ENCODE measurements at places on chromosomes 5 and 9. TPM values are rescaled to one million over a fixed set of nuclear protein-coding genes. Genes with fewer than 3 reads are reported as not detected.

- H3K4me1 ChIP-seq: no peaks in the 10 kb centered on the region
- no peaks in the 10 kb centered on the region for H3K36me3 ChIP-seq
- H3K27me3 ChIP-seq: peaks cover 9% of the 10 kb centered on the region
- no peak for DNase-seq
- no peak overlapping the region for H3K27ac ChIP-seq
These were observed 44.8 kb upstream of the SNAPC3 start for GRCh38 chr9:15377625-15378540.

Gene ZNF454
- total RNA-seq: 0.12 TPM

DNA sequence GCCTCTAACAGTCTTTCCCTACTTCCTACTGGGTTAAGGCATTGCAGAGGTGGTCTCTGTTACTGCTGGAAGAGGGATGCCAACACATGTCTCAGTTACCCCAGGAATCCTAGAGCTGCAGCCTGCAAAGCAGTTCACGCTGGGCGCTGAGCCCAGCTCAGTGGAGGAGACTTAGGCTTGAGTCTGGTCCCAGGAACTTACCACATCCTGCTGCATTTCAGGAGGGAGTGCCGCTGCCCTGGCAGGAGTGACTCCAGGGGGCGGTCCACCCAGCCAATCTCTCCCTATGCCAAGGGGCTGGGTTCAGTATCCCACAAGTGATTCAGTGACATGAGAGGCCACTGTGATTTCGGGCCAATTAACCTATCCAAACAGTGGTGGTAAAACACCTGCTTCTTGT lies 7.6 kb downstream of the TTC16 start:
- peaks cover 3% of the 10 kb centered on the region for H3K27me3 ChIP-seq
- no peaks in the 10 kb centered on the region for H3K4me1 ChIP-seq
- DNase-seq: no peak
- H3K4me3 ChIP-seq: no peak overlapping the region
- H3K27ac ChIP-seq: no peak overlapping the region

Gene ZNF354C
- 7.8 TPM for total RNA-seq

DNA sequence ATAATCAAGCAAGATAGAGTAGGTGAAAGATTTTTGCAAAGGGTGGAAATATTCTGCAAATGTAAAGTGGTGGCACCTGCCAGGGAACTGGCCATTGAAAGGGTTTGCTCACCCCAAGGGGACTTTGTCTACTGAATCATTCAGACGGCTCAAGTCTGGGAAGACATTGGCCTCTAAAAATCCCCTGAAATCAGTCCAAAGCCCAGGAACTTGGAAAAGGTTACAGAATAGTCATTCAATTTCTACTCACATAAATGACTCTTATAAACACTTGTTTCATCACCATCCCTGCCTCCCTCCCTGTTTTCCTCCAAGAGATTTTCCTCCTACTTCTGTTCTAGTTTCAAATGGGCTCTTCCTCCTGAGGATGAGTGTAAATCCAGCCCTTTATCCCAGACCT lies 28.5 kb downstream of the ZNF366 start:
- no peak overlapping the region for H3K27ac ChIP-seq
- no peak overlapping the region for H3K4me3 ChIP-seq
- peaks cover 3% of the 10 kb centered on the region for H3K4me1 ChIP-seq
- DNase-seq: no peak
- no peaks in the 10 kb centered on the region for H3K36me3 ChIP-seq
- no peaks in the 10 kb centered on the region for H3K27me3 ChIP-seq

GRCh38 chr9:28976684-28977083 lies 1403.4 kb upstream of the C9orf72 start:
- H3K27me3 ChIP-seq: no peaks in the 10 kb centered on the region
- no peaks in the 10 kb centered on the region for H3K36me3 ChIP-seq

DNA sequence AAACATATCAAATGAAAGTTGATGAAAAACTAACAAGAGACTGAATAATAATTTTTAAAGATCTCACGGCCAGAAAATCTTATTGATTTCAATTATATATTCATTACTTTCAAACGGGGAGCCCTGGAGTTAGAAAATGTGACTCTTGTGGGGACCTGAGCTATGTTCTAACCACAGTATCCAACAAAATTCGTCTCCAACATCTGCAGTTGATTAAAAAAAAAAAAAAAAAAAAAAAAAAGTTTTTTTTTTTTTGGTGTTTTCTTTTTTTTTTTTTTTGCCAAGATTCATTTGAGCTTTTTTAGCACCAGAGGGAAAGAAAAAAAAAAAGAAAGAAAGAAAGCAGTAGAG lies 144.3 kb upstream of the PIK3R1 start:
- DNase-seq: no peak
- peak overlapping the region; percentile 7 for H3K4me3 ChIP-seq
- no peaks in the 10 kb centered on the region for H3K27me3 ChIP-seq
- H3K36me3 ChIP-seq: no peaks in the 10 kb centered on the region
- H3K27ac ChIP-seq: no peak overlapping the region
- H3K4me1 ChIP-seq: peaks cover 9% of the 10 kb centered on the region

Gene BHMT2
- 0.45 TPM for total RNA-seq

- no peak for DNase-seq
- H3K36me3 ChIP-seq: peaks cover 10% of the 10 kb centered on the region
- H3K4me1 ChIP-seq: peaks cover 56% of the 10 kb centered on the region
- H3K27ac ChIP-seq: peak overlapping the region; percentile 84
- H3K4me3 ChIP-seq: peak overlapping the region; percentile 47
These were observed 63.9 kb downstream of the SERINC5 start for GRCh38 chr5:80191991-80192398.

Gene CCL19
- total RNA-seq: not detected

GRCh38 chr9:134592018-134592818 lies 49.4 kb upstream of the COL5A1 start:
- H3K4me1 ChIP-seq: peaks cover 22% of the 10 kb centered on the region
- H3K4me3 ChIP-seq: no peak overlapping the region
- peak; percentile 66 for DNase-seq
- peaks cover 12% of the 10 kb centered on the region for H3K27me3 ChIP-seq

Gene CACFD1
- total RNA-seq: 45.6 TPM

Gene PCDHAC2
- 2.7 TPM for total RNA-seq

- no peaks in the 10 kb centered on the region for H3K36me3 ChIP-seq
- no peak for DNase-seq
- H3K27ac ChIP-seq: peak overlapping the region; percentile 52
These were observed 28.3 kb upstream of the DENND4C start for GRCh38 chr9:19201899-19202891.

GRCh38 chr5:34929134-34929719 lies at the start of gene DNAJC21:
Gene DNAJC21, plus strand, starts transcription at chr5:34929559. Its CDS starts 261 bp downstream, at chr5:34929820.
- H3K27ac ChIP-seq: peak within 1 kb of the TSS; percentile 98
- peaks cover 17% of the 10 kb centered on the region for H3K4me1 ChIP-seq
- H3K27me3 ChIP-seq: no peaks in the 10 kb centered on the region
- H3K4me3 ChIP-seq: peak within 1 kb of the TSS; percentile 99
- DNase-seq: peak; percentile 97

Gene KCTD16
- 3.0 TPM for total RNA-seq

GRCh38 chr5:87183896-87184295 lies 83.8 kb upstream of the RASA1 start:
- H3K36me3 ChIP-seq: no peaks in the 10 kb centered on the region
- H3K27ac ChIP-seq: no peak overlapping the region
- H3K4me1 ChIP-seq: no peaks in the 10 kb centered on the region
- DNase-seq: no peak

Gene DNAH5
- 1.2 TPM for total RNA-seq

GRCh38 chr5:93305984-93306383 lies 275.0 kb downstream of the NR2F1-AS1 start:
- no peak overlapping the region for H3K4me3 ChIP-seq
- peaks cover 36% of the 10 kb centered on the region for H3K4me1 ChIP-seq
- H3K27me3 ChIP-seq: peaks cover 7% of the 10 kb centered on the region
- no peak overlapping the region for H3K27ac ChIP-seq

DNA sequence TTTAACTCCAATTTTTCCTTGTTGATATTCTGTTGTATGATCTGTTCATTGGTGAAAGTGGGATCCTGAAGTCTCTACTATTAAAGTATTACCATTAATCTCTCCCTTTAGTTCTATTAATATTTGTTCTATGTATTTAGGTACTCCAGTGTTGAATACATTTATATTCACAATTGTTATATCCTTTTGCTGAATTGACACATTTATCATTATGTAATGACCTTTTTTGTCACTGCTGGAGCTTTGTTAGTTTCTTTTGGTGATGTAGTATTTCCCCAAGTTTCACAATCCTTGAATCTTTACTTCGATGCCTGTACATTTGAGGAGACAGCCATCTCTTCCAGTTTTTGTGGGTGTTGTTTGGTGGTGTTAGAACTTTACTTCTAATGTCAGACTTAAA lies 53.7 kb upstream of the PPP3R2 start:
- H3K4me3 ChIP-seq: no peak overlapping the region
- H3K36me3 ChIP-seq: no peaks in the 10 kb centered on the region
- H3K27me3 ChIP-seq: peaks cover 27% of the 10 kb centered on the region
- DNase-seq: no peak
- no peak overlapping the region for H3K27ac ChIP-seq
- H3K4me1 ChIP-seq: peaks cover 11% of the 10 kb centered on the region

- H3K4me1 ChIP-seq: peaks cover 35% of the 10 kb centered on the region
- no peak overlapping the region for H3K27ac ChIP-seq
- H3K36me3 ChIP-seq: no peaks in the 10 kb centered on the region
- no peak overlapping the region for H3K4me3 ChIP-seq
- no peak for DNase-seq
These were observed 108.6 kb upstream of the RAD23B start for GRCh38 chr9:107174441-107174840.

GRCh38 chr5:74212336-74212735 lies 428.2 kb downstream of the ENC1 start:
- no peaks in the 10 kb centered on the region for H3K4me1 ChIP-seq
- no peak overlapping the region for H3K27ac ChIP-seq

GRCh38 chr9:87216036-87216435 lies 268.7 kb upstream of the GAS1 start:
- no peak for DNase-seq
- peaks cover 26% of the 10 kb centered on the region for H3K27me3 ChIP-seq
- no peak overlapping the region for H3K4me3 ChIP-seq
- H3K36me3 ChIP-seq: no peaks in the 10 kb centered on the region

- H3K27ac ChIP-seq: no peak overlapping the region
- peaks cover 14% of the 10 kb centered on the region for H3K36me3 ChIP-seq
- DNase-seq: no peak
- H3K4me3 ChIP-seq: no peak overlapping the region
- H3K27me3 ChIP-seq: no peaks in the 10 kb centered on the region
These were observed 54.6 kb downstream of the SUSD1 start for GRCh38 chr9:112120439-112120925.

DNA sequence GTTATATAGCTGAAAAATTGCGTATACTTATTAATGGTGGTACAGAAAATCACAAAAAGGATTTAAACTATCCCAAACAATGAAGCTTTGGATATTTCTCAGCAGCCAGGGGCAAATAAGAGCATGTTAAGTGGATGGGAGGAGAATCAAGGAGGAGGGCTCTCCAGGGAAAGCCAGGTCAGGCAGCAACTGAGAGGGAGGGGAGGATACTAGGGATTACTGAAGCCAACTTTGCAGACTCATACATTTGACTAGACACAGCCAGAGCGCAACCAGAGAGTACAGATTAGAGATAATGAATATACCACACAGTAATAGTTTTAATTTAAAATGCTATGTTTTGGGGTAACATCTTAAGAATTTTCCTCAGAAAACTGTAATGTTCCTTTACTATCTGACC lies 360.2 kb downstream of the HCN1 start:
- no peak for DNase-seq
- no peaks in the 10 kb centered on the region for H3K36me3 ChIP-seq
- H3K4me3 ChIP-seq: no peak overlapping the region
- H3K27me3 ChIP-seq: no peaks in the 10 kb centered on the region
- no peaks in the 10 kb centered on the region for H3K4me1 ChIP-seq

DNA sequence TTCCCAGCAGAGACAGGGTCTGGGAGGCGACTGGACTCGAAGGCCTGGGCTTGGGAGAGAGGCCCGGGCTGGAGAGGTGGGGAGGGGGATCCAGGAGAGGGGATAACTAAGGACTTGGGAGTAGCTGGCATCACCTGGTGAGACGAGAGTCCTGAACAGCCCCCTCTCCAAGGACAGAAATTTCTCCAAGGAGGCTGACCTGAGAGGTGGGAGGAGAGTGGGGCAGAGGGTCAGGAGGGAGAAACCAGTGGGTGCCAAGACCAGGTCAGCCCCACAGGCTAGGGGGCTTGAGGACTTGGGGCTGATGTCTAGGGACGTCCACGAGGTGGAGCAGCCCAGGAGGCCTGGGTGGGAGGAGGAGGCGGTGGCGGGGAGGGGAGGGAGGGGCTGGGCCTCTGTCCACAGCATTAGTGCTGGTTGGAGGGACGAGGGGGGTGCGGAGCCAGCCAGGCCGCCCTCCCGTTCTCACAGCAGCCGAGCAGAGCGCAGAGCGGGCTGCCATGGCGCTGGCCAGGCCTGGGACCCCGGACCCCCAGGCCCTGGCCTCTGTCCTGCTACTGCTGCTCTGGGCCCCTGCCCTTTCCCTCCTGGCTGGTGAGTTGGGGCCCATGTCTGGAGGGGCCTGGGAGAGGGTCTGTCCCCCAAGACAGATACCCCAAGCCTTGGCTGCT lies at the start of gene CRB2:
TSS of gene CRB2 (plus strand) at position 437 of the 671 bp plus-strand sequence. CDS start at position 501, 64 bp downstream.
- H3K27me3 ChIP-seq: peaks cover 21% of the 10 kb centered on the region
- DNase-seq: no peak
- H3K27ac ChIP-seq: peak within 1 kb of the TSS; percentile 73
- peaks cover 40% of the 10 kb centered on the region for H3K4me1 ChIP-seq

GRCh38 chr5:90347462-90347861 lies 62.1 kb downstream of the CETN3 start:
- H3K4me3 ChIP-seq: no peak overlapping the region
- no peak for DNase-seq
- no peaks in the 10 kb centered on the region for H3K36me3 ChIP-seq
- peaks cover 3% of the 10 kb centered on the region for H3K27me3 ChIP-seq
- no peak overlapping the region for H3K27ac ChIP-seq

GRCh38 chr5:168217497-168217896 lies 73.9 kb upstream of the WWC1 start:
- H3K27me3 ChIP-seq: peaks cover under 1% of the 10 kb centered on the region
- peaks cover 12% of the 10 kb centered on the region for H3K36me3 ChIP-seq
- no peak overlapping the region for H3K27ac ChIP-seq
- DNase-seq: no peak
- H3K4me1 ChIP-seq: peaks cover 17% of the 10 kb centered on the region
- no peak overlapping the region for H3K4me3 ChIP-seq

DNA sequence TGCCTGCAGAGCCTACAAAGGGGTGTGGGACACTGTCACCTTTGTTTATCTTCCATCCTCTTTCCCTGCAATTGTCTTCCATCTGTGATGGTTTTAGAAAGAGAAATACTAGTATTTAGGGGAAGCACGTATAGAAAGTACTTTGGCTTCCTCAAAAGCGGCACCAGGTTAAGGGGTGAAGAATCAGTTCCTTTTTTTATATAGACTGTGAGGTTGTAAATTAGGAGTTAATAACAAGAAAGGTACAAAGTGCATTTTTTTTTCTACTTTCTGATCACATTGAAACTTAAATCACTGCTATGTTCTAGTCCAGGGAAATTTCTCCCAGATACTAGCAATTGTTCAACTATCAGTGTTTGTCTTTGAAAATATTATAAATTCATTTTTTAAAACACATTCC lies 219.3 kb downstream of the CEMIP2 start:
- H3K36me3 ChIP-seq: no peaks in the 10 kb centered on the region
- H3K27me3 ChIP-seq: peaks cover 13% of the 10 kb centered on the region
- peak overlapping the region; percentile 30 for H3K27ac ChIP-seq
- H3K4me1 ChIP-seq: peaks cover 6% of the 10 kb centered on the region
- DNase-seq: no peak

Data from type B pancreatic cell (in vitro differentiated cells).